PC-9 (cell line): ENCODE measurements at places on chromosomes 5 and 9.

- DNase-seq: no peak
These were observed 1206.0 kb upstream of the C9orf72 start for GRCh38 chr9:28779243-28779642.

GRCh38 chr5:5381310-5381913 lies 41.1 kb upstream of the ICE1 start:
- no peak for DNase-seq

DNA sequence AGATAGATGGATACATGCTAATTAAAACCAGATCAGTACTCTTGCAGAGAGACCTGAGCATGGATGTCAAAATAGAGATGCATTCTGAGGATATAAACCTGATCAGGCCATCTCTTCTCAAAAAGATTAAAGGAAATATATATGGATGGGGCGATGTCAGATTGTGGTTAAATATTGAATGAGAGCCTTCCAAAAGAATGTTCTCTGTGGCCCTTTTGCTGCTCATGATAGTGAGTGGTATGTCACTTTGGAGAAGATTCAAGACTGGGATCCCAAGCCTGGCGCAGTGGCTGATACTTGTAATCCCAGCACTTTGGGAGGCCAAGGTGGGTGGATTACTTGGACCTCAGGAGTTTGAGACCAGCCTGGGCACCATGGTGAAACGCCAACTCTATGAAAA lies 20.5 kb downstream of the ZNF131 start:
- no peak for DNase-seq

DNA sequence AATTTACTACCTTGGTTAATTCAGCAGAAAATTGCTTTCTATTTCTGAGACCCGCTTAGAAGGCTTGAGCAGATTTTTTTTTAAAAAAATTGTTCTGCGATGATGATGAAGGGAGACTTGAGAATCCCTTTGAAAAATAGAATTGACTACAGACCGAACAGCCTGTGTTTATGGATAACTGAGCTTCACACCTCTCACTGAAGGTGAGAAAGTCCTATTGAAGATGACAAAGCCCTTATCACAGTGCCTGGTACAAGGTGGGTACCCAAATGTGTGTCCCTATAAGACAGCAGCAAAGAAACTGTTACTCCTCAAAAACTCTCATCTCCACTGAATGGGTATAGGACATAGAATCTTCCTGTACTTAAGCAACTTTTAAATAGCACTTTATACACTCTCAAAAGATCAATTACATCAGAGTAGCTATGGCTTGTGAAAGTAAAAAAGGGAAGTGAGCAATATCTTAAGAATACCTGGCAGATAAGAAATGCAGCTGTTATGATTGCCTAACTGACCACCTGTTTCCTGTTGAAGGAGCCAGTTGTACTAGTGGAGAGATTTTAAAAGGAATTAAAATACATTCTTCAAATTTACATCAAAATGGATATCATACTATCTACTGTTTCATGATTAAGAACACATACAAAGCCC lies 419.7 kb downstream of the CHSY3 start:
- DNase-seq: peak; percentile 37

GRCh38 chr5:4555725-4556285 lies 584.3 kb upstream of the ADAMTS16 start:
- no peak for DNase-seq

DNA sequence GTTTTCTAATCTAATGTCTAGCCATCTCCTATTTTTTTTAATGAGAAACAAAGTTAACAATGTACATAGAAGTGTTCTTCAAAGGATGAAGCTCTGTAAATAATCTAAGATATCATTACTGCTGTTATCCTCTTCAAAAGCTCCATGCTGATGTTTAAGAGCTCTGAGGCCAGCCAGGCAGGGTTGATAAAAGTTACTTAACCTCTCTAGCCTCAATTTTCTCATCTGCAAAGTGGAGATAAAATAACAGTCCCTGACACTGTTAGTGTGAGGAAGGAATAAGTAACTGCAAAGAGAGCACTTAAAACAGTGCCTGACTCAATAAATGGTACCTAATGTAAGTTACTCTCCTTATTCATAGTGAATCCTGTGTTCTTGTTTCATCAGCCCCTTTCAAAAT lies 60.1 kb downstream of the LHFPL2 start:
- DNase-seq: no peak

DNA sequence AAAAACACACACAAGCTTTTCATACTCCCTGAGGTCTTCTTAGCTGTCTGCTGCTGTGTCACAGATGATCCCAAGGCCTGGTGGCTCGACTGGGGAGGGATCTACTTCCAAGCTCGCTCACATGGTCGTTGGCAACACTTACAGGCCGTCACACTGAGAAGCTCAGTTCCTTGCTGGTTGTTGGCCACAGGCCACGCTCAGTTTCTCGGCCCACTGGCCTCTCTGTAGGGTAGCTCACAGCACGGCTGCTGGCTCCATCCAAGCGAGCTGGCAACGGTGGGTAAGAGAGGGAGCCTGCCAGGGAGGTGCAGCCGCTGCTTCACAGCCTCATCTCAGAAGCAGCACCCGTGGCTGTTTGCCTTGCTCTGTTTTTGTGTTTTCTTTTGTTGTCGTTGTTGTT lies 43.8 kb upstream of the GFPT2 start:
- no peak for DNase-seq
